ENCODE measurements at places on chromosomes 2 and 18.

- no peak for DNase-seq
Measured at GRCh38 chr2:226995625-226996041, 159.8 kb downstream of the RHBDD1 start.

DNA sequence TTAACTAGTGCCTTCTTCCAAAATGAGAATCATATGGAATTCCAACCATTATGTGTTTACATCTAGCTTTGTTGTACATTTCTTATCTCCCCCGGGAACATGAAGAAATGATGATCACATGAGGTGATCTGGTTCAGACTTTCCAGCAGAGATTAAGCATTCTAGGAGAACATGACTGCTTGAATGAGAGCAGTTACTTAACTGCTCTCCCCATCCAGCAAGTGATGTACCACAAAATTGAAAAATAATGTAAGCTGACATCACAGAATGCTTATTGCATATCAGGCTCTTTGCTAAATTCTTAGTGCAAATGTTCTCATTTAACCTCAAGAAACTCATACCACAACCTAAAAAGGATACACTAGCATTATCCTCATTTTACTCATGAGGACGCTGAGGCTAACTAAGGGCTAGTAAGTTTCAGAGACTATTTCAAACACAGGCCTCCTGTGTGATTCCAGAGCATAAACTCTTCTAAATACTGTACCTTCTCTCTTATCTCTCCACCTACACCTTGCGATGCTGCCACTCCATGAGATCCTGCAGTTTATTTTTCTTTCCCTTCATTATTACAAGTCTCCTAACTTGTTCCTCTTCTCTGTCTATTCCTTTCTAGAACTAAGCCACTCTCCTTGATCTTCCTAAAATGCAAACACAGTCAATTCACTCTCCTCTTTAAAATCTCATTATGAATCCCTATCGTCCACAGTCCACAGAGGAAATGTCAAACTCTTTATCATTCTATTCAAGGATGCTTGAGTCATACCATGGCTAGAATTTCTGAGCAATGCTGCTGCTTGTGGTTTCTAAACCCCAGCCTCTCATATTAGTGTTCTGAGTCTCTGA lies 1224.8 kb upstream of the ZEB2 start:
- DNase-seq, result no peak

DNA sequence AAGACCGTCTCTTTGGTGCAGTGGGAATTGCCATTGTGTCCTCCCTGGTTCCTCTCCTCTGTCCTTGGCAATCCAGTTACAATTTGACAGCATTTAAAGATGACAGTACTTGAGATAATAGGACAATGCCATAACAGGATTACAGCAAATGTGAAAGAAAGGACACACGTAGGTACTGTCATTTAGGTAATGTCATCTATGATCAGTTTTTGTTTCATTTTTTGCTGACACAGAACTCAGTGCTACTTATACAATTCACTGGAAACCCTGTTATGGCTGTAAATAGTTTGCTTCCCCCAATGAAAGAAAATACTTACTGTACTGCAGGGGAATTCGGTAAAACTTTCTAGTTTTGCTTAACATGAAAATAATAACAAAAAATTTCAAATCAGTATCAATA lies 65.2 kb downstream of the BCL11A start:
- no peak for DNase-seq

DNA sequence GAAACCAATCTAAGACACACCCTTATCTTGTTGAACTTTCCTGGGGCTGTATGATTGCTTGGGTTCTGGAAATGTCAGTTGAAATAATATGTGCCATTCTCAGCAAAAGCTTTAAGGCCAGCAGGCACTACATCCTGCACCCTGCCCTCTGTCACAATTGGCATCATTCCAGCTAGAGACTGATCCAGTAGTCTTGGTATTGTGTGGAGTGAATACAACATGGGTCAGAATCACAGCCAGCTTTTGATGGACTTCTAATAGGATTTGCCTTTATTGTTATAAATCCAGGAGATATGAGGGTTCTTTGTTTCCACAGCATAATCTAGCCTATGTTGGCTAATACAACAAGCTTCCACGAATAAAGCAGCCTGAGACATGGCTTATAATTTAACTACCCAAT lies 617.0 kb upstream of the CDH2 start:
- DNase-seq, result no peak

DNA sequence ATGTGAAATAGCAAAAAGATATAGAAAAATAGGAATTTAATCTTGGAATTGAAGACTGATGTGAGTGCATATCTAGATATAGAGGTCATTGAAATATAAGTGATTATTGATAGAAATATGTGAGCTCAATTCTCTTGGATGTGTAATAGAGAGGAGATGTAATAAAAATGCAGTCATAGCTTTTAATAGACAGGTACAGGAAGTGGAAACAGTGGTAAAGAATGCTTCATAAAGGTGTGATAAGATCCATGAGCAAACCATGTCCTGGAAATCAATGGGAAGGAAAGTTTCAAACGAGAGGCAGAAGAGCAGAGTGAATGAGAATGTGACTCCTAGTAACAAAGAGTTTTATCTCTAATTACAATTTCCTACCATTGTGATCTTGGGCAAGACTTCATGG lies 634.7 kb upstream of the ZNF804A start:
- DNase-seq, result no peak

DNA sequence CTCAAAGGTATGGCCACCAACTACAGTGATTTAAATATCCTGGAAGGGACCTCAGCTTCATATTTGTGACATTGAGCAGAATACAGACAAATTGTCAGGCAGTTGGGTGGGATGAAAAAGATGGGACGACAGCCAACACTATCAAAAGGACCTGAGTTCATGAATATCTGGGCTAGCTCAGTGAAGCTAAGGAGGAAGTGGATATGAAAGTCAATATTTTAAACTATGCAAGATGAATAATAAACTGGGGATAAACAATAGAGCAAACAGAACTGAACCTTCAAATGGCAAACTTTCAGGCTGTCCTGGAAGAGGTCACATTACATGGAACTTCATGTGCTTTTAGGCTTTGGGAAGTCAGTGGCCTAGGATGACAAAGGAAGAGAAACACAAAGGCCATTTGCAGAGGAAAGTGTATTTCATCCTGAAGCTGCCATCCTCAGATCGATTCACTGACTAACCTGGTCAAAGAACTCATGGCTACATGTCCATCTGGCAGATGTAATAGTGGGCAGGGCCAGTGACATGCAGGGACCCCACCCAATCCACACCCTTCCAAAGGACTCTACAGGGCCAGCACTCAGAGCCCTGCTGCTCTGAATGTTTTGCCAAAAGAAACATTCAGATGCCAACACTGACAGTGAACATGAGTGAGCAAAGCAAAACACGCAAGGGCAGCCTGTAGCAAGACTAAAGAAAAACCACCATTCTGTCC lies 175.7 kb downstream of the ETAA1 start:
- DNase-seq, result no peak
